Endothelial cell of umbilical vein (primary cell): ENCODE measurements at places on chromosomes 5 and 9. TPM values are rescaled to one million over a fixed set of nuclear protein-coding genes. Genes with fewer than 3 reads are reported as not detected.

GRCh38 chr9:129262261-129262660, 84.2 kb upstream of the IER5L start:
- no peak for DNase-seq

DNA sequence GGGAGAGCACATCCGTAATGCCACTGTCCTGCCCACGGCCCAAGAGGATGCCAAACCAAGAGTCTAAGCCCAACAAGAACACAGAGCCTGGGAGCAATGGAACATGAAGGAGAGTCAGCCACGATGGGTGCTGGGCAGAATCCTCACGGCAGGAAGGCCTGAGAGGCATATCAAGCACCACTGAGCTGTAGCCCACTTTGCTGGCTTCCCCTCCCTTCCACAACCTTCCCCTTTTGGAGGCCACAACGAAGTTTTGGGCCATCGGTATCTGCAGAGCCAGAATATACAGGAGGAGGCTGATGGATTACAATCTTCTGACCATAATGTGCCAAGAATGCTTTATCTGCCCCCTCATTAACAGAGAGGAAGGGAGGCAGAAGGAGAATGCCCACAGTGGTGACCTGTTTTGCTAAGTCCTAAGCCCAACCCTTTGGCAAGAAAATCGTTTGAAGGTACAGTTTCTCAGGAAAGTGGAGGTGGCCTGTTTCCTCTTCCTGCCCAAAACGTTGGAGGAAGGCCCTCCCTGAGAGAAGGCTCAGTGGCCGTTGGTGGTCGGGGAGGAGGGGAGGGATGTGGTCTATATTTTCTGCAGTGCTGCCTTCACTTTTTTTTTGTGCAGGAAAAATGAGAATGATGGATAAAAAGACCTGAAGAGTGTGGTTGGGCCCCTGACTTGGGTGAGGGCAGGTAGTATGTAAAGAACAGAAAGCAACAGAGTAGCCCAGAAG, 26.2 kb downstream of the MACROH2A1 start:
- DNase-seq, result no peak

GRCh38 chr5:180107005-180107404, 35.4 kb upstream of the RNF130 start:
- no peak for DNase-seq

DNA sequence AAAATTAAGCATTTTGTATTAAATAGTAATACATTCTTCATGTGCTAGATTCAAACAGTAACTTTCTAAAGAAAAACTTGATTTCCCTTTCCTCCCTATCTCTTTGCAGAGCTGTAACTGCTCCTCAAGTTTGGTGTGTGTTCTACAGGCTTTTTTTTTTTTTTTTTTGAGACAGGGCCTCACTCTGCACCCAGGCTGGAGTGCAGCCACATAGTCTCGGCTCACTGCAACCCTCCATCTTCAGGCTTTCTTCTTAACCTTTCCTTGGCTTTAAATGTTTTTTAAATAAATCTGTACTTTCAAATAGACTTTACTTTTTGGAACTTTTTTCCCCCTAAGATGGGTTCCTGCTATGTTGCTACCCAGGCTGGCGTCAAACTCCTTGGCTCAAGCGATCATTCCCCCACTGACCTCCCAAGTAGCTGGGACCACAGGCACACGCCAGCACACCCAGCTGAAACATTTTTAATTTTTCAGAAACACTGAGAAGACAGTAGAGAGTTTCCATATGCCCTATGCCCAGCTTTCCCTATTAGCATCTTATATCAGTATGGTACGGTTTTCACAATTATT, 9.1 kb downstream of the NDFIP1 start:
- DNase-seq, result no peak

DNA sequence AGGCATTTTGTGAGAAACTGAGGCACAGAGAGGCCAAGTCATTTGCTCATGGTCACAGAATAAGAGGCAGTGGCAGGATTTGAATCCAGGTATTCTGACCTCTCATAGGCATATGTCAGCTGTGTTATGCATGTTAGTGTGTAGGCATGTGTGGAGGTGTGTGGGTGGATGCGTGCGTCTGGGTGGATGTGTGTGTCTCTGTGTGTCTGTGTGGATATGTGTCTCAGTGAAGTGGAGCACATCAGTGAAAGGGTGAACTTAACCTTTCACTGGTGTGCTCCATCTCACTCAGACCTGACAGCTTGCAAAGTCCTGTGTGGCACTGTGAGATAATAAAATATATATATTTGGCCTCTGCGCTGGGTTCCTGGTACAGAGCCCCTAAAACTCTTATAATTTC, 32.0 kb upstream of the SMU1 start:
- DNase-seq, result no peak

The CAVIN4 gene
- total RNA-seq, result 2.5 and 3.1 TPM in 2 replicates

- DNase-seq, result no peak
Observed at GRCh38 chr5:14164164-14165163, 21.3 kb downstream of the TRIO start.

The PCDH12 gene
- 18.5 and 20.4 TPM in 2 replicates for total RNA-seq

GRCh38 chr5:19880458-19880857, 107.5 kb downstream of the CDH18 start:
- DNase-seq, result no peak

DNA sequence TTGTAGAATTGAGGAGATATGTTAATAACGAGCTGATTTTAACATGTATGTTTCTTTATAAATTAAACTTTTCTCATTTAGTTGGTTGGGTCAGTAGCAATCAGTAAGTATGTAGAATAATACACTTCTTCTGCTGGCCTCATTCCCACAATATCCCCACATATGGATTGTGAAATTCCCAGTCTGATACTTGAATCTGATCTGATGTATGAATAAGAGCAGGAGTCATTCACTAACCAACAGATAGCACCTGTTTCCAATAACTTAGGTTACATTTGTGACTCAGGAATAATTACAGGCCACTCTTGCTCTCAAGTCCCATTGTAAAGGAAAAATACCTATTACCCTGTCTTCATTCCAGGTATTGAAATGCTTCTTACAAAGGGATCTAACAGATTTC, 23.9 kb downstream of the SLC36A1 start:
- DNase-seq, result no peak

GRCh38 chr5:170709640-170710039, 73.9 kb upstream of the GABRP start:
- DNase-seq, result no peak

GRCh38 chr5:149771216-149771980, 41.3 kb downstream of the PPARGC1B start:
- DNase-seq, result no peak

GRCh38 chr5:53777864-53778618, 217.6 kb downstream of the NDUFS4 start:
- DNase-seq, result no peak
